T-helper 9 cell (primary cell): ENCODE measurements at places on chromosomes 2 and 18.

DNA sequence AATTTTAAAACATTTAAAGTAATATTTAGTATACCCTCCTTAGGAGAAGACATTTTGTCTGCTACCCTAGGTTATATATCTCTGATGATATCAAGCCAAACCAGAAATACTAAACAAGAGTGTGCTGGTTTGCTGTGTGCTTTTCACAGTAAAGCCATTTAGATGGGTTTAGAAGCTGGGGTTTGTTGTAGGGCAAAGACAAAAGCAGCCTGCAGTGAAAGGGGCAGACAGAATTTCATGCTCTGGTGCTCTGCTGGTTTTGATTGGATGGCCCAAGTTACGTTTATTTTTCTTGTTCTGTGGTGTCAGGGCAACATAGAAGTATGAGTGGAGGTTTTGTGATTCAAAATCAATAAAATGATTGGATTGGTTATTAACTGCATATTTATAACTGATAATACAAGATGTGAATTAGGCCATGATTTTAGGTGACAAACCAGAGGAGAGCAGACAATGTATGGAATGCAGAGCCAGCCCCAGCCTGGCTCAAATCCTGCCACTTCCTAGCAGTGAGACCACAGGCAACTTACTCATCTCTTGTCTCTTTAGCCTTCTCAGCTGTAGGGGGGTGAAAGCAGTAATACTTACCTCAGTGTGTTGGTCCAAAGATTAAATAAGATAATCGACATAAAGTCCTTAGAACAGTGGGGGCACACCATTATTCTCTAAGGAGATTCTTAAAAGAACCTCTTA, 30.9 kb upstream of the IER3IP1 start:
- no peak for DNase-seq

DNA sequence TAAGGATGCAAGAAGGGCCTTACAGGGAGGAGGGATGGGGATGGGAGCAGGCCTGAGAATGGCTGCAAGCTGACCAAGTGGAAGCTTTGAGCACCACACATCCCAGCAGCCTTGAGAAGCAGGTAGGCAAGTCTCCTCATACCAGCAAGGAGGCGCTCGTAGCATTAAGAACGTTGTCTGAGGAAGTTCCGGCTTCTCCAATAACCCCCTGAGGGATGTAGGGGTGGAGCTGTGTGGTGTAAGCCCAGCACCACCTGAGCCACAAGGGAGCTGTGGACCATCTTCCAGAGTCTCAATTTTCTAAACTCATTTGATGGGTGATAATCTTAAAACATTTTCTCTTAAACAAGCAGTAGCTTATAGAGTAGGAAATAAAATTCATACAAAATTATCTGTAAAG, 50.6 kb downstream of the ST3GAL5 start:
- no peak for DNase-seq

DNA sequence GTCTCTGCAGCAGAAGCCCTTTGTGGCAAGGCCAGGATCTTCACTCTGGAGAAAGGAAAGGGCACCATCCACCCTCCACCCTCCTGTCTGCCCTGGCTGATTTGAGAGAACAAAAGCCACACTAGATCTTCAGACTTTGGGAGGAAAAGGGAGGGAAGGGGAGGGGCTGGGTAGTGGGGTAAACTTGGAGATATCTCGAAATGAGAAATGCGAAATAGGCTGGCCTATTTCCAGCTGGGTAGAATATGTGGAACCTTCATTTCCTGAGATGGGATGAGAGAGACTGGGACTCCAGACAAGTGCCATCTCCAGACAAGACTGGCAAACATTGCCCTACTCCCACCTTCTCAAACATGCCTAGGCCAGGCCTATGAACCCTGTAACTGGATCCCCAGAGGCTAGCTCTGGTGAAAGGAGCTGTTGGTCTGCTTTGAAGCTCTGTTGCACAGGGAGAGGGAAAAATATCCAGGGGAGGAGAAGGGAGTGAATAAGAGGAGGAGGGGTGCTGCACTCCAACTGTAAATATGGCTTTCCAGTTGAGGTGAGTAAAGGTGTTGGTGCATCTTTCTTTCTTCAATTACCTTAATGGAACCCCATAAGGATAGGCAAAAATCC, 1.7 kb downstream of the HOXD12 start:
- no peak for DNase-seq

GRCh38 chr18:35524226-35524625, 26.5 kb upstream of the INO80C start:
- no peak for DNase-seq
